Renal cortex interstitium (tissue), 15 donors: ENCODE measurements at places on chromosomes 2 and 18. TPM values are rescaled to one million over a fixed set of nuclear protein-coding genes. Genes with fewer than 3 reads are reported as not detected.

DNA sequence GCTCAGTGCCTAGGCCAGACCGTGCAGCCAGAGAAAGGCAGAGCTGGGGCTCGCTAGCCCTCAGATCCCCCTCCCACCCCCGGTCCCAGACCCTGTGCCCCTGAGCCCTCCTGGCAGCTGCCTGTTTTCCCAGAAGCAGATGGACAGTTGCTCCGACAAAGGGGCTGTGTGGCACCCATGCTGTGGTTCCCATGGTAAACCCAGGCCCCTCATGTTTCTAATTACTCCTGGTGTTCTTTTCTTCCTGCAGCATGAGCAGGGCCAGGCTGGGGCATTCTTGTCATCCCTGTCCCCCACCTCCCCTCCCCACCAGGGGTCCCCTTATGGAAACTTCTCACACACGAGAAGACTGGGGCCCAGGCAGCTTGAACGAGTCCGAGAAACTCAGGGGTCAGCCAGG is 269.6 kb downstream of the HAUS1 start:
- DNase-seq = no peak

GRCh38 chr2:200845194-200845593 is 19.3 kb downstream of the CLK1 start:
- DNase-seq = no peak

Gene SH3RF3
- polyA plus RNA-seq = 5.8 TPM

Gene RASGRP3
- polyA plus RNA-seq = 26.5 TPM

DNA sequence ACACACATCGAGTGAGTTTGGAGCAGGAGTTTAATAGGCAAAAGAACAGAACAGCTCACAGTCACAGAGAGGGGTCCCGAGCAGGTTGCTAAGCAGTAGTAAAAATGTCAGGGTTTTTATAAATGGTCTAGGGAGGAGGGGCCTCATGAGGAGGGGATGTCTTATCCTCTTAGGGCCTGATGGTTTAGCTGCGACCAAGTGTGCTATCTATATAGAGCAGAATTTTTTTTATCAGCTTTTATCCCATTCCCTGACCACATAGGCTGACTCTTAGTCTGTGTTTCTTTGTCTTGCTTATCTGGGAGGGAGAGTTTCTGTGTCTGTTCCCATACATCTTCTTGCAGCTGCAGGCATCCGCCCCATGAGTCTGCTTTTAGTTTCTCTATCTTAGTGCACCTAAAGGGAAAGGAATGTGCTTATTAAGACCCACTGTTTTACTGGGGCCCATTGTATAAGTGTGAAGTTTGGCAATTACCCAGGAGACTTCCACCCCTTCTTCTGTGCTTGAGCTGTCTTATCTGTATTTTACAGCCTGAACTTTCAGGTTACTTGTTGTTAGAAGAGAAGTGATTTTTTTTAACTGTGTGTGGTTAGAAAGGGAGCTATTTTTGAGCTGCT is 30.4 kb upstream of the GMCL1 start:
- DNase-seq = no peak

DNA sequence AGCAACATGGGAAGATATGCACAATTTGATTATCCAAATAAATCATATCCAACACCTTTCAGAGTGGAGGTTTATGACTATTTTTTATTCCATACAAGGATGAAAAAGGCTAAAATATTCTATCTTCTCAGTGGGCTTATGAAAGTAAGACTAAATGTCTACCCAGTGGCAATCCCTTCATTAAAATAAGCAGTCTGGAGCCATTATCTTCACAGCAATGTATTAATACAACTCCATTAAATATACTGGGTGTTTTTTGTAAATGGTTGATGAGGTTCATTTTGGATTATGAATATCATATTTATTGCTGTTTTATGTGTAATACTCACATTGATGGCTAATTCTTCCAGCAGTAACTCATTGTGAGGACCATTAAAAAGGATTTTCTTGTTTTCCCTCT is 352.7 kb upstream of the SOX11 start:
- DNase-seq = no peak

Gene IL1F10
- not detected for polyA plus RNA-seq

- DNase-seq = peak; percentile 55
These were observed 80.2 kb downstream of the SLC8A1 start for GRCh38 chr2:40371525-40372282.

Gene SERPINB3
- 0.14 TPM for polyA plus RNA-seq

GRCh38 chr2:117723888-117724434 is 90.5 kb upstream of the DDX18 start:
- no peak for DNase-seq

DNA sequence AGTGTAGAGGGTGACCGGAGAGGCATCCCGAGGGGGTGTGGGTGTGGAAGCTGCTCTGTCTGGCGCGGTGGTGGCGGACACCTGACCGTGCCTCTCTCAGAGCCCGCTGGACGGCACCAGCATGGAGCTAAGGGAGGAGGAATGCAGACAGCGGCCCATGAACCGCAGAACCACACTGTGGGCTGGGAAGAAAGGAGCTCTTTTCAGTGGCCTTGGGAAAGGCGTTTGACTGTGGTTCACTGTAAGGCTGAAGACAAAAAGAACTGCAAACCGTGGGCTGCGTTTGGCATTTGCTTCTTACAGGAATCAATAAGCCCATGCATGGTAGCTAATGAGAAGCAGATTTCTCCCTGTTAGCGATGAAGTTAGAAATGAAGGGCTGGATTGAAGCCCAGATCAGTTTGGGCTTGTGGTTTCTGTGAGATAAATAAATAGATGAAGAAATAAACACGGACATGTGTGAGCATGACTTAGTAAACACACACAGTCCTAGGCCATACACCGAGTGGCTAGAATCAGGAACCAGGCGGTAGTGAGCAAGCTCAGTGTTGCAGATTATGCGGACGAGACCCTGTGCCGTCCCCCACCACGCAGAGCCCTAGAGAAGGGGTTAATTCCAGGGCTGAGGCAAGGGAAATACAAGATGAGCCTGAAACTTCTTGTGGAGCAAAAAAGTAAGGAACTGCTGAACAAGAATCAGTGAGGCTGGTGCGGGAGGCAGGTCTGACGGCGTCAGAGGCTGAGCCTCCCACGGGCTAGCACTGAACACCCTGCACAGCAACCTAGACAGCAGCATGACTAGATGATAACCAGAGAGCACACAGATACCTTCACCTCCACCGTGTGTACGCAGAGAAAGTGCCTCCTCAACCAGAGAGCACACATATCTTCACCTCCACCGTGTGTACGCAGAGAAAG is 29.3 kb upstream of the NFATC1 start:
- no peak for DNase-seq

- DNase-seq = peak; percentile 49
These were observed 105.7 kb upstream of the GAREM1 start for GRCh38 chr18:32576296-32576916.

GRCh38 chr2:148932536-148932935 is 57.5 kb downstream of the KIF5C start:
- no peak for DNase-seq

Gene EPG5
- polyA plus RNA-seq = 17.7 TPM

Gene PSTPIP2
- polyA plus RNA-seq = 11.7 TPM

DNA sequence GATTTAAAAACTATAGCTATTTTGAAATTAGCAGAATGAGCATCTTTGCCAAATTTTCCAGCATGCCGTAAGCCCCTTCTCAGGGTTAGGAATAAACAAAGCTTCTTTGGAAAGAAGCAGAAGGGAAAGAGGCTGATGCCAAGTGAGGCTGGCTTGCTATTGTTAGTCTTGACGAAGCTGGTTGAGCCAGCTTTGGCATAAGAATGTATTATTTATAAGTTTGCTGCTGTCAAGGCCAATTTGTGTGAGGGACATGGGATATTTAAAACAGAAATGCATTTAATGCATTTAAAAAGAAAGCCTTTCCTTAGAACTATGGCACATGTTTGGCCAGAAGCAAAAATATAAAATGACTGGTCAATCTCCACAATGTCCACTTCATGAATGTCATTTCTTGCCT is 52.5 kb upstream of the TTN start:
- DNase-seq = no peak
